NB4 (cell line): ENCODE measurements at places on chromosomes 1 and 21.

- DNase-seq = no peak
Observed at GRCh38 chr1:166066107-166066506, 100.7 kb downstream of the FAM78B start.

DNA sequence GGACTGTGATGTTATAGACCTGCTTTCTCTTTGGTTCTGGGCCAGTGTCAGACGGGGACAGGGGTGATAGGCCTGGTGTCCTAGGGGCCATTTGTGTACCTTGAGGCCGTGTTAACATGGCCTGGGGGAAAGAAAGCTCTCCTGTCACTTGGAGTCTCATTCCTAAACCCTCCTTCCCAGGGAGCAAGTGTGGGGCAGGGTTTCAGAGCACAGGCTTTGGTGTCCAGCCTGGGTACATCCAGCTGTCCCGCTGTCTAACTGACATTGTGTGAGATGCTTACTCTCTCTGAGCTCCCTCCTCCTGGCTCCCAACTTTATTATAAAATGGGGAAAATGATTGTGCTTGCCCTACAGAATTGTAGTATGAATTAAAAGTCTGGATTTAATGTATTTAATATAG, 32.6 kb upstream of the EPHA8 start:
- DNase-seq = no peak

- DNase-seq = no peak
Observed at GRCh38 chr21:31545036-31545435, 114.5 kb upstream of the SOD1 start.

DNA sequence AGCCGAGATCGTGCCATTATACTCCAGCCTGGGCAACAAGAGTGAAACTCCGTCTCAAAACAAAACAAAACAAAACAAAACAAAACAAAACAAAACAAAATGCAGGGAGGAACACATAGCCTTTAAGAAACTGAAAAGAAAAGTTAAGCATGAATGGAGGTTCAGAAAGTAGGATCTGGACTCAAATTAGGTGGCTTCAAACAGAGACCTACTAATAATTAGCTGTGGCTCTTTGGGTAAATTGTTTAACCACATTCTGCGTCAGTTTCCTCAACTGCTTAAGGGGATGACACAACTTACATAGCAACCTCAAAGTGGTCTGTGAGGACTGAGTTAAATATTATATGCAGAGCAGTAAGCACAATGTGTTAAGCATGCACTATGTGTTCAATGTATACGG, 458.2 kb downstream of the ADGRL2 start:
- DNase-seq = no peak

DNA sequence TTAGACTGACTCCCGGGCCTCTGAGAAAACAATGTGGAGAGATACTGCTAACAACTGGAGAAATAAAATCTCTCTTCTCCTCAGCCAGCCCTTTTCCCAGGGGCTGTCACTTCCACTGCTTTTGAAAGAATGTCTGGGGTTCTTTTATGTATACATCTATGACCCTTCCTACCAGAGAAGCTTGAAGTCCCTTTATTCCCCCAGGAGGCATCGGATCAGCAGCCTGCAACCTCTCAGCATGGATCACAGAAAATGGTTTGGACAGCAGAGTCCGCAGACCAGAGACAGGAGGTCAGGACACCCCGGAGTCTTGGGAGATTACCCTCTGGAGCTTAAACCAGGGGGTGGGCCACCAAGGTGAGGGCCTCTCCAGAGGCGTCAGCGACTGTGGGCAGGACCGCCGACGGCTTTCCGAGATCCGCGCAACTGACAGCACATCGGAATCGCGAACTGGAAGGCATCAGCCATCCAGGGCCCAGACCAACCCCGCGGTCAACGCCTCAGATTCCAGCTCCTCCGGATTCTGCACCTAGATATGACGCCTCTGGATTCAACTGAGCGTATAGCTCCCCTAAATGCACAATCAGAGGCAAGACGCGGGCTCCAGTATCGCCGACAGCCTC, 1.0 kb downstream of the EPHA10 start:
- DNase-seq = no peak

DNA sequence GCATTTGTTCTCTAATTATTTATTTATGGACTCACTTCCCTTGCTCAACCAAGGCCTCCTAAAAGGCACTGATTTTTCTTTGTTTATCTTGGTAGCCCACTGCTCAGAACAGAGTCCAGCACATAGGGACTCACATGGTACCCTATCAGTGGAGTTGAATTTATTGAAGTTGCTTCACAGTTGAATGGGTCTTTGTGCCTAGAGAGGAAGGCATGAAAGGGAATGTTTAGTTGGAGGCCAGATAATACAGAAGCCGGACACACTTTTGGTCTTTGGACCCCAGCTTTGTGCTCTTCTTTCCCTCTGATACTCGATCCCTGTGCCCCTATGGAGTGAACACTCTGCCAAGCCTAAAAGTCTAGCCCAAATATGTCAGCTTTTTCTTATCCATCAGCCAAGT, 429.0 kb downstream of the PRDM2 start:
- no peak for DNase-seq

- DNase-seq = peak; percentile 38
Observed at GRCh38 chr1:151907363-151908139, 1.8 kb downstream of the THEM4 start.

- DNase-seq = no peak
Observed at GRCh38 chr21:43762303-43763128, 13.6 kb downstream of the CSTB start.

DNA sequence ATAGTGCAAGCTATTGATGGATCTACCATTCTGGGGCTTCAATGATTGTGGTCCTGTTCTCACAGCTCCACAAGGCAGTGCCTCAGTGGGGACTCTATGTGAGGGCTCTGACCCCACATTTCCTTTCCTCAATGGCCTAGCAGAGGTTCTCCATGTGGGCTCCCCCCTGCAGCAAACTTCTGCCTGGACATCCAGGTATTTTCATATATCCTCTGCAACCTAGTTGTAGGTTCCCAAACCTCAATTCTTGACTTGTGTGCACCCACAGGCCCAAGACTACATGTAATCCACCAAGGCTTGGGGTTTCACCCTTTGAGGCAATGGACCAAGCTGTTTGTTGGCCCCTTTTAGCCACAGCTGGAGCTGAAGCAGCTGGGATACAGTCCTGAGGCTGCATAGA, 35.9 kb upstream of the CFHR3 start:
- no peak for DNase-seq

GRCh38 chr1:226960256-226960655, 20.2 kb downstream of the COQ8A start:
- no peak for DNase-seq

- DNase-seq = no peak
Observed at GRCh38 chr1:200075522-200075921, 48.0 kb downstream of the NR5A2 start.

DNA sequence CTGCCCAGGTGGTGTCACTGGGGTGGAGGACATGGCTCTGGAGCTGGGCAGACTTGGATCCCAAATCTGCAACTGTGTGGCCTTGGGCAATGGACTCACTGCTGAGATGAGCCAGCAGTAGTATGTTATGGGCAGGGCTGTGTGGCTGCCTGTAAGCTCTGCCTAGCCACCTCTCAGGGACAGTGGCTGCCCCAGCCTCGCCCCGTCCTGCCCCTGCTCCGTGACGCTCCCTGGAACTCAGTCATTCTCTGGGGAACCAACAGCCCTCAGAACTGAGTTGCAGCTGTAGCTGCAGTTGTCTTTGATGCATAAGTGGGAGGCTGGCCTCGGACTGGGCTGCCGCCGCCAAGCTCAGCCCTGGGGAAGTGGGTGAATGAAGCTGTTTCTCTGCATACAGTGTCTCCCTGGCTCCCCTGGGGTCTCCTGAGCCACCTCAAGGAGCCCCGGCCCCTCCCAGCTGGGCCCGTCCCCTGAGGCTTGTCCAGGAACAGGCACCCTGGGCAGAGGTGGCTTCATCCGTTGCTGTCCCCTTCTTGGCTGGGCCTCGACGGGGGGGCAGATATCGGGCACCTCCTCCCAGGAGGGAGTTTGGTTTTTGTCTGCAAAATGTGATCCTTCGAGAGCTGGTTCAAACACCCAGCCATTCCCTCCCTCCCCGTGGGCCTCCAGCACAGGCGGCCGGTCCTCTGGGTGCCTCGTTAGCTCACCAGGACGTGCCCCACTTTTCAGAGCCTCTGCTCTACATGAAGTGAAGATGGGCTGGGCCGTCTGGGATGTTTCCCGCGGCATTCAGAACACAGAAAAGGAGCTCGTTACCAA, 26.2 kb upstream of the PLCH2 start:
- peak; percentile 71 for DNase-seq

DNA sequence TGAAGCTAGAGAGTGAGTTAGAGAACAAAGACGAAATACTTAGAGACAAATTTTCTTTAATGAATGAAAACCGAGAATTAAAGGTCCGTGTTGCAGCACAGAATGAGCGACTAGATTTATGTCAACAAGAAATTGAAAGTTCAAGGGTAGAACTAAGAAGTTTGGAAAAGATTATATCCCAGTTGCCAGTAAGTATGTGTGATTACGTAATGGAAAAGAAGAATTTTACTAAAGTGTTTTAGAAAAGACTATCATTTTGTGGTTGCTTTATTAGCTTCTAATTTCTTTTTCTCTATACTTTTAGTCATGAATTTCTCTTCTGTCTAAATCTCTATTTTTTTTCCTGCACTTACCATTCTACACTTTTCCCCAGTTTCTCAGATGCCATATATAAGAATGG, 26.7 kb downstream of the CCDC18 start:
- no peak for DNase-seq

GRCh38 chr1:31201931-31202360, 37.7 kb downstream of the NKAIN1 start:
- no peak for DNase-seq

DNA sequence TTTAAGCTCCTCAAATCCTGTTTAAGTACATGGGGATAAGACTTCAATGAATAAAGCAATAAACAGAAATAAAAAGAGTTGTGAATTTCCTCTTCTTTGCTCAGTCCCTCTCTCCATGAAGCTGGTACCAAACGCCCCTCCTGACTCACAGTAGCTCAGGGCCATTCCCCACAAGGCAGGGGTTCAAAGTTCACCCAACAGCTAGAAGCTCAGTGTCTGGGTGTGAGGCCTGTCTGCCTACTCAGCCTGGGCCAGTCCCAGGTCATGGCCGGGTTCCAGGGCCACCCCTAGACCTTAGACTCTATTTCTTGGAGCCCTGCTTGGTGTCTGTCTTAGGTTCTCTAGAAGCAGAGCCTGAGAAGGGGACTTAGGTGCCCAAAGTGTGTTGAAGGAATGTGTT, 251.5 kb downstream of the GRIK3 start:
- no peak for DNase-seq

- no peak for DNase-seq
Observed at GRCh38 chr21:18715606-18716005, 312.0 kb upstream of the TMPRSS15 start.

- DNase-seq = no peak
Observed at GRCh38 chr1:38612951-38613350, 246.6 kb downstream of the RRAGC start.

GRCh38 chr1:174276087-174276486, 116.8 kb downstream of the RABGAP1L start:
- DNase-seq = no peak

- DNase-seq = no peak
Observed at GRCh38 chr1:23629708-23630290, 61.8 kb upstream of the RPL11 start.

GRCh38 chr1:244851546-244852231, 12.7 kb downstream of the HNRNPU start:
- no peak for DNase-seq

- no peak for DNase-seq
Observed at GRCh38 chr1:196543833-196544232, 64.4 kb downstream of the KCNT2 start.

- DNase-seq = no peak
Observed at GRCh38 chr1:2372551-2373490, 18.5 kb downstream of the MORN1 start.

DNA sequence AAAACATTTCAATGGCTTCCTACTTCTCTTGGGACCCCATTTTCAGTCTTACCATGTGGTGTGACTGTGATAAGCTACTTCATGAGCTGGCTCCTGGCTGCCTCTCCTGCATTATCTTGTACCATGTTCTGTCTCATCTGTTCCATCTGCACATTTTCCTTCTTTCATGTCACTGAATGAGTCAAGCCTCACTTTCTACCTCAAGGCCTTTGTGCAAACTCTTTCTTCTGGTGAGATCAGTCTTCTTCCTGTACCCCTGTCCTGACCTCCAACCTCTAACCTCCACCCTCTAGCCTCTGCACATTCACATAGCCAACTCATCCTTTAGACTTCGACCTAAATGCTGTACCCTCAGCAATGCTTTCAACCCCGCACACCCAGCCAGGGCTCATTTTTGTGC, 9.6 kb upstream of the FAM78B start:
- no peak for DNase-seq

DNA sequence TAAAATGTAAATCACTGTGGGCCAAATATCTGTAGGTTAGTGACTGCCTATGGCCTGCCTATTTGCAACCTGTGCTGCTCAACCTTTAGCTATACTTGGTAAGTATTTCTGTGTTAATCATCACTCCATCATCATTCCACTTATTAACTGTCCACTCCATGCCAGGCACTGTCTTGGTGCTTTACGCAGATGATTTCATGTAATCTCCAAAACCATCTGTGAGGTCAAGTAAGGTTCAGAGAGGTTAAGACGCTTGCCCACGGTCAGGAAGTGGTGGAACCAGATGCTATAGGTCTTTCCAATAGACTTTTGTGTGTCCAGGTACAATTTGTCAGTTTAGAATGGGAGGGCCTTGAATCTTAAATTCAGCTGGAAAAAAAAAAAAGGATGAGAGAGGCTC, 10.8 kb upstream of the PHACTR4 start:
- DNase-seq = no peak

- no peak for DNase-seq
Observed at GRCh38 chr1:228155596-228156514, 6.1 kb downstream of the GJC2 start.

- no peak for DNase-seq
Observed at GRCh38 chr1:12554521-12555305, 63.3 kb downstream of the DHRS3 start.

DNA sequence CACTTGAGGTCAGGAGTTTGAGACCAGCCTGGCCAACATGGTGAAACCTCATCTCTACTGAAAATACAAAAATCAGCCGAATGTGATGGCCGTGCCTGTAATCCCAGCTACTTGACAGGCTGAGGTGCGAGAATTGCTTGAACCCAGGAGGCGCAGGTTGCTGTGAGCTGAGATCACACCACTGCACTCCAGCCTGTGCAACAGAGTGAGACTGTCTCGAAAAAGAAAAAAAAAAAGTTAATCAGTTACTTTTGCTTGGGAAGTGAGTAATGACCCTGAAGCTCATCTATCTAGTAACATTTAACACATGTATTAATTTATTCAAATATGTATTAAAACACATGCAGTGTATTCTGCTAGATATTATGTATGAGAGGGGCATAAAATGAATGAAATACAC, 49.4 kb downstream of the ZNF326 start:
- no peak for DNase-seq
